AG10803 (cell line): ENCODE measurements at places on chromosomes 6 and 20.

GRCh38 chr20:37649017-37649416 is 44.8 kb upstream of the CTNNBL1 start:
- no peak for DNase-seq

DNA sequence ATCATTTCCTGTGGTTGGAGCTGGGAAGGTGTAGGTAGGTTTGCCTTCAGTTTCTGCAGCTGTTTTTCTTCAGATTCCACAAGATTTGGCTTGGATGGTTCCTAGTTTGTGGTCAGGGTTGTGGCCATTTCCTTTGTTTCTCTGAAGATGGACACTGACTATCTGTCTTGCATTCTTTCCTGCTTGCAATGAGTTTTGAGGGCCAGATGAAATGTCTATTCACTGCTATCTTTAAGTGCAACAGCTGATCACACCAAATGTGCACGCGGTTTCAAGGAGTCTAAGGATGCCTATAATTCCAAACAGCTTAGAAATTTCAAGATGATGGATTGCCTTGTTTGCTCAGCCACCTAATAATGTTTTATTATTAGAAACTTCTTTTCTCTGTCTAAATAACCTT is 28.4 kb downstream of the IL20RA start:
- DNase-seq, result peak; percentile 55

DNA sequence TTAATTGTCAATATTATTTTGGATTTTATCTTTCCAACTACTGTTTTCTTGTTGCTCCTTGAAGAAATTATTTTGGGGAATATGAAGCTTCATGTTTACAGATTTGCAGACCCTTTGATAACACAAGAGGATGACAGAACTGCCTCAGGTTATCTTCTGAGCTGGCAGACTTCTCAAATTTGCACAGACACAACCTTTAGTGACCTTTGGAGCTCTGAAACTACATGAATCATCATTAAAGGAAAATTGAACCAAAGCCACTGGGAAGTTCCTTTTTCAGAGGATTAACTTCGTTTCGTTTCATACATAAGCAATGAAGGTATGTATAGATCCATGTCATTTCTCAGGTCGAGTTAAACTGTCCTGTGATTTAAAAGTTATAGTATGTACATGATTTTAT is 85.9 kb downstream of the FBXO5 start:
- DNase-seq, result no peak

DNA sequence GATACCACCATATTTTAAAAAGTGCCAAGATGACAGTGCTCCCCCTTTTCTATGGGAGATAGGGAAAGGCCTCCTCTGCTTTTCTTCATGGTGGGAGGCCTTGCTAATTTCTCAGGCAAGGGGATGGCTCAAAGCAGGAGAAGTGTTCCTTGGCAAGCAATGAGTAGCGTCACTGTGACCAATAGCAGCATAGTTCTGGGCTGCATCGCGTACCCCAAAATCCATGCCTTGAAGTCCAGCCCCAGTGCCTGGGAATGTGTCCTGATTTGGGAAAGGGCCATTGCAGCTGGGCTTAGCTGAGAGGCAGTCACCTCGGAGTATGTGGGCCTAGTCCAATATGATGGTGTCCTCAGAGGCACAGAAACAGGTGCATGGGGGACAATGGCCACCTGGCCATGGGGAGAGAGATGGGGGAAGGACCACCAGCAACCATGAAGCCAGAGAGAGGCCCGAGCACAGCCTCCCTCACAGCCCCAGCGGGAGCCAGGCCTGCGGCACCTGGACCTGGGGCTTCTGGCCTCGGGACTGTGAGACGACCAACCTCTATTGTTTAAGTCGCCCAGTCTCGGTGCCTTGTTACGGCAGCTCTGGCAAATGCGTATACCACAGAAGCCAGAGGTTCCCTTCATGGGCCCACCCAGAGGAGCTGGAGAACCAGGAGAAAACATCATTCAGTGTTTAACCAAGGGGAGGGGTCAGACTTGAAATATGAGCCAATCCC is 153.1 kb upstream of the RPS6KA2 start:
- no peak for DNase-seq

DNA sequence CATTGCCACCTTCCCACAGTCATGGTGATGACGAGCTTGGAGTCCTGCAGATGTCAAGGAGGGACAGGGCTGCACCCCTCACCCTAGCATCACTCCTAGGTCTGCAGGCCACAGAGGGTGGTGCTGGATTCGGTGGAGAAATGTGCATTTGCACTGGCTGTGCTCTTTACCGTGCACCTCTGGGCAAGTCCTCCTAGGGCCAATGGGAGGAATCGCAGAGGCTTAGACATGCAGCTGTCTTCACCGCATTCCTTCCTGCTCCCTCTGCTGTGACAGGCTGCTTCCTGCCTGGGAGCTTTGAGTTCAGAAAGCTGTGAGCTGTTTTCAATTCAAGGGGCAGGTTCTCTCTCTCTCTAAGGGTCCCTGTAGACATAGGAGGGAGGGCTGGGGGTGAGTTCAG is 85.1 kb downstream of the EDN3 start:
- DNase-seq, result no peak

DNA sequence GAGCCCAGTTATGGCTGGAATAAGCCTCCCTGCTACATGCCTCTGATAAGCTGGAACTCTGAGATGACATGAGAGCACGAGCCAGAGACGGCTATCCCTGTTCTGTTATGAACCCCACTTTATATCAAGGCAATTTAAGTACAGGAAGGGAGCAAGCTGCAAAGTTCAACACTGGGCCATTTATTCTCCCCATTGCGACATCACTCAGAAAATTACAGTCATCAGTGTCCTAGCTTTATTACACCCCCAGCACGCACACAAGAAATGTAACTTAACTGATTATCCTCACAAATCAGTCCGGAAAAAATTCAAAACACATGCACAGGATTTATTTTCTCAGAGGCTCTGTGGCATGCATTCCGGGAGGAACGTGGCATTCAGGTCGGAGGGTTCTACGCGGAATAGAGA is 125.3 kb upstream of the SLC2A12 start:
- peak; percentile 90 for DNase-seq

GRCh38 chr6:25025919-25026301 is 90.2 kb upstream of the RIPOR2 start:
- DNase-seq, result no peak

DNA sequence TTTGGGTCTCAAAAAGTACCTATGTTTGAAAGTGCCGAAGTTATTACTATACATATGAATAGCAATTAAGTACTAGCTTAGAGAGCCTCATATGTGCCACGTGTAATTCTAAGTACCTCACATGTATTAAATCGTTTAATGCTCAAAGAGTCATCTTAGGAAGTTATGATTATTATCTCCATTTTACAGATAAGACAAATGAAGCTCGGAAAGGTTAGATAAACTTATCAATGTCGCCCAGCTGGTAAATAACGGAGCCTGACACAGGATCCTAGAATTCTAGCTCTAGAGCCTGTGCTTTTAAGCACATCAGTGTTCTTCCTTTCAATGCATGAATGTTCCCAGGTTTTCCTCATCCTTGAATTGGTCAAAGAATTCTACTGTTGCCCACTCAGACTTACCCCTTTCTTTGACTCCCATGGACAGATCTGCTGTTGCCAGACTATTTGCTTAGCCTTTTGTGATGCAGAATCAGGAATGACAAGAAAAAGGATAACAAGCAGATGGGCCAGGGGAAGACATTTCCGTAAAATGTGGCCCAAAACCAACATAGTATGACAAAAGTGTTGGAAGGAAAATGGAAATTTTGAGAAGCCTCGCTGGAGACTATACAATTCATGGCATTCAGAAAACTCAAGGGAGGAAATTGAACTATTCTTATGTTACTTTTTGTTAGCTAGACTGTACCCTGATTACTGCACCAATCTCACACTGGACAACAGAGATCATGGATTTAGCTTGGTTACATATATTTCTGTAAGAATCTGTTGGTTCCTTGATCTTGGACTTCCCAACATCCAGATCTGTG is 237.1 kb upstream of the CITED2 start:
- DNase-seq, result no peak

DNA sequence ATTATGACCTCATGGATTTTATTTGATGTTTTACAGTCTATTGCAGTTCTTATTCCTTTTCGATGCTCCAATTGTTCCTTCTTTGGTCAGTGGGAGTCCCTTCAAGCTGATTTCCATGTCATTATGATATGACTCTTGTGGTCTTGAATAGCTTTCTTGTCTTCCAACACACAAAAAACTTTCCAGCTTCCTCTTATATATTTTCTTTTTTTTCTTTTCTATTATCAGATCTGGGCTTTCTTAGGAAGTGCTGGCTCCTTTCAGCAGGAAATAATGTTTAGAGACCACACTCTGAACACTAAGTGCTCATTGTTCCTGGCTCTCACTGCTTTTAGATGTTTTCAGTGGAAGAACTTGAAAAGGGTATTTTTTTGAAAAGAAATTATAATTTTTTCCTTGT is 3.1 kb upstream of the SLC17A1 start:
- DNase-seq, result no peak

DNA sequence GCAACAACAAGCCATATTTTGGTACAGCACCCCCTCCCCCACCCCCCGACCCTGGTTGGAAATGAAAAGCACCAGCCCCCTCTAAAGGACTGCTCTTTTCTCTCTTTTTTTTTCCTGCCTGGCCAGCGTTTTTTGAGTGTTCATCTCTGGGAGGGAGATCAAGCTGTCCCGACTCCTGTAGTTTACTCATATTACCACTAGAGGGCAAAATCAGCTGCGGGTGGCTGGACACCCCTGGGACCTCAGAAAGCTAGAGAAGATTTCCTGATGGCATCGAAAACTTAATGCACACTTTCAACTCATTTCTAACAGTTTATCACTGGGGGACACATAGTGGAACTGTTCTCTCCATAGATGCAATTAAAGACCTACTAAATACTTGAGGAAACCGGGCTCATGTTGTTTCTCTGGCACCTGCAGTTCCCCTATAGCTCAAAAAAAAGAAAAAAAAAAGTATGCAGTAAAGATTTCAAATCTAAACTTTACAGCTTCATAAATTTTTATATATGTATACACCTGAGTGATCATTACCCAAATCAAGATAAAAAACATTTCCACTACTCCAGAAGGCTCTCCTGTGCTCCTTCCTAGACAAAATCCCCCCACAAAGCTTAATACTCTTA is 24.4 kb downstream of the CNBD2 start:
- peak; percentile 56 for DNase-seq

GRCh38 chr6:106875782-106876321 is 98.7 kb downstream of the CD24 start:
- DNase-seq, result no peak

DNA sequence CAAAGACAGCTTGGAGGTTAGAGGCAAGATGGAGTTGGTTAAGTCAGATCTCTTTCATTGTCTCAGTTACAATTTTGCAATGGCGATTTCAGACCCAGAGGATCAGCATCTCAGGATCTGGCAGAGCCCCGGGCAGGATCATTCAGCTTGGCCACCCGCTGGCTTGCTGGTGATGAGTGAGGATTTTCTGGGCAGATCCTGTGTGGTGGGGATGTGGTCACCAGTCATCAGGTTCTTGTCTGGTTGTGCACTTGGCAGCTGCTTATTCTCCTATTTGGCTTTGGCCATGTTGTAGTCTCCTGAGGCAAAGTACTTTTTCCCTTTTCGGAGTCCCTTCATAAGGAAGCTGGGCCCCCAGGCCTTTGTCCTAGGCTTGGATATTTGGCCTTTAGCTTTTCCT is 953.9 kb downstream of the KIF16B start:
- DNase-seq, result no peak

DNA sequence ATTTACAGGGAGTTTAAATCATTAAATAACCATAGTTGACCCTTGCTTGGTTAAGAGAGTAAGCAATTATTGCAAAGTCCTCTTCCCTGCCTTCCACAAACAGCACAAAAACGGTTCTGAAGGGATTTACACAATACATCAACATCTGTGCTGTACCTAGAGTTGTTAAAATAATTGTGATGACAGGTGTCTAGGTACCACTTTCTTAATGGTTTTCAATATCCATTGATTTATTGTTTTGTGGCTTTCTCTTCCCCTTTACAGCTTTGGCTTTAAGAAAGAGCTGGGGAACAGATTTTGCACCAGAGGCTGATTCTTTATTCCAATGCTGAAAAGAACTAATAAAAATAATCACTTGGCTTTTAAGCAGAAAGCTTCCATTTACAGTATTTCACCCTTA is 598 bp upstream of the SOX4 start:
- DNase-seq, result no peak

GRCh38 chr6:143135797-143136561 is 75.3 kb downstream of the AIG1 start:
- no peak for DNase-seq

DNA sequence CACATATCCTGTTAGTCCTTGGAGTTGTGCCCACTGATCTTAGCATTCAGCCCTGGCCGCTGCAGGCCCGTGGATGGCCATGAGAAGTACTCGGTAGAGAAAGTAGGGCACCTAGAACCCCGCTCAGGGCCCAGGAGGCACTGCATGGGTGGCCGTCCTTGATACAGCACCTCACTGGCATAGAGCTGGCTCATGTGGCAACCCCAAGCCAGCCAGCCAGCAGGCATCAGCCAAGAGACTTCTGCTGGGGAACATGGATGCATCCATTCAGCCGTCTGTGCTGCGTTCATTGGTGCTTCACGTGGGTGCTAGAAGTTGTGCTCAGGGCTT is 10.6 kb downstream of the PYGB start:
- no peak for DNase-seq

- DNase-seq, result peak; percentile 36
Measured at GRCh38 chr20:56626367-56627121, 2.6 kb upstream of the TFAP2C start.
